ENCODE measurements at places on chromosomes 7 and 10.

GRCh38 chr10:71316056-71316785 is 2.8 kb upstream of the SLC29A3 start:
- DNase-seq: no peak

- no peak for DNase-seq
Observed at GRCh38 chr7:79563821-79564522, 110.5 kb upstream of the MAGI2 start.

DNA sequence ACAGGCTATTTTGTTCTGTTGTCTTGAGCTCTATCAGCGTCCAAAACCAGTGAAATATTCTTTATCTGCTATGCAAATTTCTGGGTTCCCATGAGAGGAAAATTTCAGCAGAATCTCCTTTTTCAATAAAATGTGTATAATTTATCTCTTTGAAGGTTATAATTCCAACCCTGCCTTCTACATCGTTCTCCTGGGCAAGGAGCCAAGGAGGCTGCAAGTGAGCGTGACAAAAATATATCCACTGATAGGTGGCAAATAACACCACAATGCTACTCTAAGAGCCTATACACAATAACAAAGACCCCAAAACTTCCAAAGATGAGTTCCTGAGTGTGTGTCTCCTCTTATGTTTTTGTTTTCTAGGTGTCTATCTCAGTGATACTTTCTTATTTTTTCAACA is 664.7 kb upstream of the SORCS1 start:
- DNase-seq: no peak

GRCh38 chr10:79560160-79560709 is at the start of gene SFTPA2:
Gene SFTPA2 (minus strand): TSS chr10:79560407. CDS start chr10:79559483, 924 bp downstream.
- no peak for DNase-seq

DNA sequence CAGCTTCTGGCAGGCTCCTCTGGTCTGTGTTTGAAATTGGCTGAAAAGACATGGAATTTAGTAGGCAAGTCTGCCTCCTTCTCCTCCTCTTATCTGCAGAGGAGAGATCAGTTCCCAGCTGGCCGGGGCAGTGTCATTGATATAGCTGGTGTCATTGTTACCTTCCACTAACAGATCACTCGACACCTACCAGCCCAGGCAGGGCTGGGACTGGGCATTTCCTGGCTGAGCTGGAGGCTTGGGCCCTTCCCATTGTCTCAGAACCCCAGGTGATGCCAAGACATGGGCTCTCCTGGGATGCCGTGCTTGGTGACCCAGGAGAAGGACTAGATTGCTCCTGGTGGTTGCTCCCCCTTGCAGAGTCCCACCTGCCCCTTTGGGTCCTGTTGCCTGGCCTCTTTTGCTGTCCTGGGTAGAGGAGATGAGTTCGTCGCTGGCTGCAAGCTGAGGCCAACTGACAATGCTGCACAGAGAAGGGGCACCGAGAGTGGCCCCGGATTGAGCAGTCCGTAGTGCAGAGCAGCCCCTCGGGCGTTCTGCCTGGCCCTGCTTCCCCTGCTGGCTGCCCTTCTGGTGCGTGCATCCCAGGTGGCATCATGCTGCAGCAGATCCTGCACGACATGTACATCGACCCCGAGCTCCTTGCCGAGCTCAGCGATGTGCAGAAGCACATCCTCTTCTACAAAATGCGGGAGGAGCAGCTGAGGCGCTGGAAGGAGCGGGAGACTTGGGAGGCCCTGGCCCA is at the start of gene SH2D4B:
Gene SH2D4B, plus strand, starts transcription at position 167 of the 745 bp plus-strand sequence. Its CDS starts 430 bp downstream, at position 597.
- DNase-seq: no peak

GRCh38 chr7:99124751-99125504 is 19.0 kb downstream of the SMURF1 start:
- DNase-seq: no peak

GRCh38 chr7:152883858-152884257 is 124.3 kb downstream of the ACTR3B start:
- no peak for DNase-seq

GRCh38 chr7:104839842-104840241 is 174.2 kb upstream of the KMT2E start:
- DNase-seq: no peak

DNA sequence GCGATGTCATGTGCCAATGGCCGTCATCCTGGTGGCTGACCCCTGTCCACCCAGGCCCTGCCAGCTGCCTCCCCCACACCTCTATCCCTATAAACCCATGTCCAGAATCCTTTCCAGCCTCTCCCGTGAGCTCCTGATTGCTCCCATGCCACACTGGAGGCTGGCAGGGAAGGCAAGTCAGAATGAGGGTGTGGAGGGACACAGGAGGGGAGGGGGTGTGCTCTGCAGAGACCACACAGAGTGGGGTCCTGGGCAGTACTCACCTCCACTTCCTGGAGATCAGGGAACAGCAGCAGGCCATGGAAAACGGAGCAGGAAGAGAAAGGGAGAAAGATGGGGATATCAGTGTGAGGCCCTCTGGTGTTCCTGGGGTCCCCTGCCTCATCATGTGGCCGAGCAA is 15.7 kb downstream of the SPOCK2 start:
- no peak for DNase-seq

- DNase-seq: no peak
Observed at GRCh38 chr10:21943633-21944265, 59.8 kb downstream of the DNAJC1 start.

GRCh38 chr10:115049960-115050359 is 43.2 kb upstream of the ATRNL1 start:
- DNase-seq: no peak

All from RKO (cell line).